ENCODE measurements at places on chromosomes 2 and 18.

DNA sequence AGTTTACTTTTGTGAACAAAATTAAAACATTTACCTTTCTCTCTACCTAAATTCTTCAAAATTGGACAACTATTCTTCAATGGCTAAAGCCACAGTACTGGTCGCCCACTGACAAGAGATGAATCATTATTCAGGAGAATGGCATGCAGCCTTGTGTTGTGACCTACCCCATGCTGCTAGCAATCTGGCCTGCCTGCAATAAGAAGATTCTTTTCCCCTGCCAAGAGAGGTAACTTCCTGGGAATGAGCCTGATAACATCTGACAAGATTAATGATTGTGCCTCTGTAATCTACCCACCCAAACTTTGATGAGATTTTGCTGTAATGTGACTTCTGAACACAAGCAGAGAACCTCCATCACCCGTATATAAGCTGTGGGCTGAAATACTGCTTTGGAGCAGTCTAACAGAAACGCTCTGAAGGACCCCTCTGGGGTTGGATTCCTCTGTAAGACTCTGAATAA lies 47.0 kb upstream of the ST3GAL5 start:
- DNase-seq = no peak

DNA sequence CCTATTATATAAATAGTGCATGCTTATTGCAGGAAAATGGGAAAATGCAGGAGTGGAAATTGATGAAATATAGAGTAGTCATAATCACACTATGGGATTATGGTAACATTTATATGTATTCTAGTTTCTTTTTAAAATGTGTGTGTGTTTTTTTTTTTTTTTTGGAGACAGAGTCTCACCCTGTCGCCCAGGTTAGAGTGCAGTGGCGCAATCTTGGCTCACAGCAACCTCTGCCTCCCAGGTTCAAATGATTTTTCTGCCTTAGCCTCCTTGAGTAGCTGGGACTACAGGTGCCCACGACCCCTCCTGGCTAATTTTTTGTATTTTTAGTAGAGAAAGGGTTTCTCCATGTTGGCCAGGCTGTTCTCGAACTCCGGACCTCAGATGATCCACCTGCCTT lies 47.0 kb downstream of the BIRC6 start:
- DNase-seq = no peak

GRCh38 chr18:34834897-34835296 lies 124.8 kb downstream of the DTNA start:
- DNase-seq = no peak

GRCh38 chr2:73290049-73290839 lies 3.1 kb downstream of the EGR4 start:
- no peak for DNase-seq

GRCh38 chr2:127891811-127892210 lies 6.1 kb upstream of the AMMECR1L start:
- DNase-seq = no peak

GRCh38 chr2:6358985-6359384 lies 506.7 kb downstream of the CMPK2 start:
- no peak for DNase-seq

Measured in effector CD4-positive, alpha-beta T cell (primary cell).